ENCODE measurements at places on chromosomes 1 and 21.

DNA sequence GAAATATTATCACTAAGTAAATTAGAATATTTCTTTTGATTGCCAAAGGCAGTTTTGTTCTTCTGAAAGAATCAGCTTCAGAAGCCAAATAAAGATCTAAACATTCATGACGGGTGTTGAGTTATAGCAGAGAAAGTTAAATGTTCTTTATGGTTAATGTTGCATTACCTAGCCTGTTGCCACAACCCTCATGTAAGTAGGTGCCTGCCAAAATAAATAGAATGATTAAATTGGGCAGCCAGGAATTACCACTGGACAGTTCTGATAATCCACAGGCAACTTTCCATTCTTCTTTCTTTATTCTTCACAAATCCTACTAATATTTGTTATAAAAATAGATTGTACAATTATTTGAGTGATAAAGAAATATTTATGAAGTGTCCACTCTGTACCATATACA lies 217.9 kb upstream of the NRIP1 start:
- DNase-seq = no peak

GRCh38 chr1:173409613-173410012 lies 67.5 kb upstream of the PRDX6 start:
- no peak for DNase-seq

DNA sequence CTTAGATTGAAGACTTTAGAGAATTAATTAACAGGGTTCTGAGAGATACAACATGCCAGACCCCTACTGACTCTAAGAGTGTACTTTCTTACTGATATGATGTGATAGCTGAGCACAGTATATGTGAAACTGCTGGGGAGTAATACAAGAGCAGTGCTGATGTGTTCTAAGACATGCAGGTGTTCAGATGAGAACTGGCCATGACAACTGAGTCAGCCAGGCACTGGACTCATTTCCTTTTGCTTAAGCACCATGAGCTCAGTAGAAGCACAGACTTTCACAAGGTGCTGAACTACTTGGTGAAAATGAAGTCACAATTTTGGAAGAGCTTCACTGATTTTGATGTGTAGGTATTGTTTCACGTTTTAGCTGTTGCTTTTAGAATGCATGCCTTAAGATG lies 15.9 kb upstream of the POGZ start:
- DNase-seq = no peak

GRCh38 chr21:40967771-40968170 lies 120.8 kb upstream of the DSCAM start:
- DNase-seq = no peak

GRCh38 chr1:235207209-235207565 lies 46.1 kb upstream of the RBM34 start:
- DNase-seq = no peak

DNA sequence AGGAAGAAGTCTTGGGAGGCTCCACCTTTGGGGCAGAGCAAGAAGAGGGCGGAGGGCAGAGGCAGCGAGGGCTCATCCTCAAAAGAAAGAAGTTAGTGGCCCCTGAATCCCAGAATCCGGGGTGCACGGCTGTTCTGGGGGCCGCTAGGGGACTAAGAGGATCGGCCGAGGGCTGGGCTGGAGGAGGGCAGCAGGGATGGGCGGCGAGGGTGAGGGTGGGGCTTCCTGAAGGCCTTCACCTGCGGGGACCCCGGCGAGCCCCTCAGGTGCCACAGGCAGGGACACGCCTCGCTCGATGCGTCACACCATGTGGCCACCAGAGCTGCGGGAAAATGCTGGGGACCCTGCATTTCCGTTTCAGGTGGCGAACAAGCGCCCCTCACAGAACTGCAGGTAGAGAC lies 23.9 kb downstream of the COL6A1 start:
- DNase-seq = no peak

GRCh38 chr1:89041119-89041641 lies 18.5 kb upstream of the GBP3 start:
- no peak for DNase-seq

DNA sequence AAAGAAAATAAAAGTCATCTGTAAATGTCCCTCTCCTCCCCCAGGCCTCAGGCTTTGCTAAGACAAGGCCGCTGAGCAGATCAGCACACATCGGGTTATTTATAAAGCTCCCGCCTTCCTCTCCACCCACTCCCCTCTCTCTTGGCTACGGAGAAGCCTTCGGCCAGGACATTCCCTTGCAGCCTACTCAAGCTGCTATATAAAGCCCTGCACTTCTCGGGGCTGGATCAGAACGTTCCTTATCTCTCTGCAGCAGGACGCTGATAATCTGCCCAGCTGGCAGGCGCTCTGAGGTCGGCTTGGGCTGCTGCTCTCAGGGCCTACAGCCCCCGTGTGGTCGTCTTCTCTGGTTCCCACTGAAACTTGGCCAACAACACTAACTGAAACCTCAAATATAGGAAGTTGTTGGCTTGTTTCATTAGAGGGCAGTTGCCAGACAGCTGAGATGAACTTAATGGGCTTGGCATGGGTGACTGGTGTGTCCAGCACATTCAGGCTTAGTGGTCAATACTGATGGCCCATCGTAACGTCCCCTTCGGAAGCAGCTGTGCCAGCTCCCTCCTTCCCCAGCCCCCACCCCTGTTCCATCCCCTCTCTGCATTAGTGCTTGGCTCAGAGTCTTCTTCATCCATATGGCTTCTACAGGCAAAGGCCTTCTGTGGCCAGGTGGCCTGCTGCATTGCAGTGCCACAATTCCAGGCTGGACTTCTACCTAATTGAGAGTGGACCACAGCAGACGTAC lies 64.6 kb downstream of the IER5 start:
- DNase-seq = no peak

- no peak for DNase-seq
Observed at GRCh38 chr1:72285074-72285425, 2.7 kb upstream of the NEGR1 start.

DNA sequence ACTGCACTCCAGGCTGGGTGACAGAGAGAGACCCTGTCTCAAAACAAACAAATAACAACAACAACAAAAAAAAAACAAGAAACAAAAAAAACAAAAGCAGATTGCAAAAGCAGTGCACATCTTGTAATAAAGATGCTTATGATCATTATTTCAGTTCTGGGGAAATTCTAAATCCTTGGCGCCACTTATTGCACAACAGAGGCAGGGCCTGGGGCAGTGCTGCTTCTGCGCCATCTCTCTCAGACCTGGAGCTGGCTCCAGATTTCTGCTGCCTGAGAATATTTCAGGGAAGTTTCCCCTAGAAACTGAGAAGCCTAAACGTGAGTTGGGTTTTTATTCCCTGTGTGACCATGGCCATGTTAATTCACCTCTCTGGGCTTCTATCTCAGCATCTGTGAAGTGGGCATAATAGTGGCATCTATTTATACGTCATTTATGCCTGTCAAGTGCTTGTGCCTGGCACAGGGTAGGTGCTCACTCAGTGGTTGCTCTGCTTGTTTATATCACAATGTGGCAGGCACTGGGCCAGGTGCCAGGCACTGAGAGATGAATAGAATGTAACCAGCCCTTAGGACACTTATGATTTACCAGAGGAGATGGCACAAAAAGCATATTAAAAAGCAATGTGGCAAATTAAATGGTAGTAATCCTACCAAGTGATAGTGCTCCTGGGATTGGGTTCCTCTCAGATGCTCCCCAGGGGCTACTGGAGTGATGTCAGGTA lies 67.9 kb downstream of the MDM4 start:
- peak; percentile 94 for DNase-seq

DNA sequence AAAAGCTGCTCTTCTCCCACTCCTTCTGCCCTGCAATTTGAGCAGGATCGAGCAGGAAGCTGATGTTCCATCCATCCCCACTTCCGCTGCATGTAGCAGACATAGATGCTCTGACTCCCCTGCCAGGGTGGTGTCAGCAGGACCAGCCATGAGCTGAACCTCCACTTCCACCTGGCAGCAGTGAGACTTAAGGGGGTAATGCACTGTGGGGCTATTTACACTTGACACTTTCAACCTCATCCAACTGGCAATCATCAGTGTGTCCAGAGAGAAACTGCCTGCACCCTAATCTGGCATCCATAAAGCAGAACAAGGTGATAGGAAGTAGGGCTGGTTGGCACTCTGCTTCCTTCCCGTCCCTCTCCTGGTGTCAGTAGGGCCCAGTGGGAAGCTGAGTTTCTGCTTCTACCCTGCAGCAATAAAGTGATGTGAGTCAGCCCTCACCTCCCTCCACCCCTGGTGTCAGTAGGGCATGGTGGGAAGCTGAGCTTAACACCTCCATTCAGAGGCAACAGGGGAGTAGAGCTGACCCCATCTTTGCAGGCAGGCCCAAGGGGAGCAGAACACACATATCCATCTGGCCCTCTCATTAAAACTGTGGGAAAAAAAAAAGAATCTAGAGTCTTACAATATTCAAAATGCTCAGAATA lies 272.3 kb downstream of the PTPRU start:
- no peak for DNase-seq

DNA sequence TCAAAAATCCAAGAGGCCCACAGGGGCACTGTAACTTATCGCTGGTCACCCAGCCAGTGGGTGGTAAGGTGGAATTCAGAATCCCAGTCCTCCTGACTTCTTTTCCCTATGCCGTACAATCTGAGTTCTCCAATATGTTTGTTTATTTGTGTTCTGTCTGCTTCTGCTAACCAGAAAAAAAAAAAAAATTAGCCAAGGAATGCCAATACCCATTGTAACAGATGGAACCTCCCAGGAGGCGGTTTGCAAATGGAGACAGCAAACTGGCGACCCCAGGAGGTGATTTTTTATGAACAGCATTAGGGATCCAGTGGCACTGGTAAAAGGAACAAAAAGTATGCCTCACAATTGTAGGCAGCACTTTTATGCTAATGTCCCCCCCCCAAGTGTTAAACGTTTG lies 189.0 kb upstream of the FGGY start:
- no peak for DNase-seq

GRCh38 chr1:61271412-61271789 lies 189.0 kb downstream of the NFIA start:
- DNase-seq = no peak

DNA sequence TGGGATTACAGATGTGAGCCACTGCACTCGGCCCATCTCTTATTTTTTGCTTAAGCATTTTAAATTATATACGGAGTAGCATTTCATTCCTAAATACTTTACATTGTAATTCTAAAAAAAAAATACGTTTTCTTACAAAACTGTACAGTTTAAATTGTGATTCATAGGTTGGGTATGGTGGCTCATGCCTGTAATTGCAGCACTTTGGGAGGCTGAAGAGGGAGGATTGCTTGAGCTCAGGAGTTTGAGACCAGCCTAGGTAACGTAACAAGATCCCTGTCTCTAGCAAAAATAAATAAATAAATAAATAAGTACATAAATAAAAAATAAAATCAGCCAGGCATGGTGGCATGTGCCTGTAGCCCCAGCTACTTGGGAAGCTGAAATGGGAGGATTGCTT lies 24.6 kb downstream of the TBCE start:
- no peak for DNase-seq

DNA sequence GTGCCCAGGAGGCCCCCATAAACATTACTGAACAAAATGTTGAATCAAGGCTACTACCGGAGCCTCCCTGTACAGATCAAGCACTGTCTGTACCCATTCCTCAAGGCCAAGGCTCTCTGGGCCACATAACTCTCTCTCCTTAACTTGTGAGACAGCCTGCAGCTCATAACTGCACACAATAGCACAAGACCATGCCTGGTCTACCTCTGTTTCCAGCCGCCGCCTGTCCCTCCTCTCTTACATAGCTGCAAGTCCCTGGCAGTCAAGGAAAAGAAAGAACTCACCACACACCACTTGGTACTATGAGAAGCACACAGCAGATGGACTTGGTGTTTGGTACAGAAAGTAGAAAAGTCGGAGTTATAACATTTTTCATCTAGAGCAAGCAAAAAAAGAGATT lies 91.1 kb downstream of the SSBP3 start:
- DNase-seq = no peak

DNA sequence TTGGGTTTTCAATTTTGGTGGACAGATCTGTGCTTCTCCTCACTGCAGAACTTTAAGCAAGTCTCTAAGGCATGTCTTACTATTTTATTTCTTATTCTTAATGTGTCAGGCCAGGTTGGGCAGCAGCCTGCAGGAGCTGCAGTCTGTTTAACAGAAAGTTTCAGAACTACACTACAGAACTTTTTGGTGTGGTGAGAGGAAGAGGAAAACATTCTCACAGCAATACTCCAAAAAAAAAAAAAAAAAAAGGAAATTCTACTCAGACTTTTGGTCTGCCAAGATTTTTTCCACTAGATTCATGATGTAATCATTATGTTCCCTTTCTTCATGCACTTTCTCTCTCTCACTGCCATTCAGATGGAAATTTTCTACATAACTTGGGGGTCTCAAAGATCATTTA lies 255.2 kb downstream of the COL11A1 start:
- DNase-seq = no peak

DNA sequence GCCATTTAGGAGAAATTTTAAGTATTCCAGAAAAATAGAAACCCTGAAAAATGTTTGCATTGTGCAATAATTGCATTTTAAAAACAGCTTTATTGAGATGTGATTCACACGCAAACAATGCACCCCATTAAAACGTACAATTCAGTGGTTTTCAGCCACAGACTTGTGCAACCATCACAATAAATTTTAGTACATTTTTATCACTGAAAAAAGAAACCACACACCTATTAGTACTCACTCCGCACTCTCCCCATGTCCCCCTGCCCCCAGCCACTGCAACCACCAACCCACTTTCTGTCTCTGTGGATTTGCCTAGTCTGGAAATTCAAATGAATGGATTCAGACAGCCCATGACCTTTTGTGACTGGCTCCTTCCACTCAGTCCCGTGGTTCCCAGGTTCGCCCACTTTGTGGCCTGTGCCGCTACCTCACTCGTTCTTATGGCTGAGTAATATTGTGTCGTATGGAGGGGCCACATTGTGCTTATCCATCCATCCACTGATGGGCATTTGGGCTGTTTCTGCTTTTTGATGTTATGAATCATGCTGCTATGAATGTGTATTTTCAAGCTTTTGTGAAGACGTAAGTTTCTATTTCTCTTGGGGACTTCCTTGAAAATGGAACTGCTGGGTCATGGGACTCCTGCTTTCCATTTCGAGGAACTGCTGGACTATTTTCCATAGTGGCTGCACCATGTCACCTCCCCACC lies 147.7 kb upstream of the ARHGEF16 start:
- DNase-seq = no peak

DNA sequence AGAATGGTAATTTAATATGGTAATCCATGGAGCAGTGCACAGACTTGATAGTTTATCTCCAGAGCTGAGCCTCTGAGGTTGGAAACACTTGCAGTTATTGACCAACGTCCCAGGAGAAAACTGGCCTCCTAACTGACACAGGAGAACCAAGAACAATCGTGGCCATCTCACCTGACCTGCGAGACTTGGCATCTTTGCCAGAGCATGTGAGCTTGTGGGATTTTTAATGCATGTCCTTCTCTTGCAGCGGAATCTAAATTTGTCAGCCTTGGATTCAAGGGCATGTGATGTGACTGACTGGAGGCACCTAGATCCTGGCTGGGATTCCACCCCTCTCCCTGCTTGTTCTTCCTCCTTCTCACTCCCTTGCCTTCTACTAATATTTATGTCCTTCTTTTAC lies 27.8 kb upstream of the SLC26A9 start:
- DNase-seq = no peak
